ENCODE measurements at places on chromosomes 4 and X.

GRCh38 chr4:28488021-28488420 is 1627.4 kb downstream of the STIM2 start:
- no peak for DNase-seq

GRCh38 chrX:74119016-74119910 is 184.7 kb upstream of the ZCCHC13 start:
- DNase-seq: no peak

GRCh38 chr4:125582302-125582701 is 267.5 kb downstream of the FAT4 start:
- no peak for DNase-seq

- no peak for DNase-seq
These were observed 22.1 kb upstream of the TRIM60 start for GRCh38 chr4:165009493-165010227.

DNA sequence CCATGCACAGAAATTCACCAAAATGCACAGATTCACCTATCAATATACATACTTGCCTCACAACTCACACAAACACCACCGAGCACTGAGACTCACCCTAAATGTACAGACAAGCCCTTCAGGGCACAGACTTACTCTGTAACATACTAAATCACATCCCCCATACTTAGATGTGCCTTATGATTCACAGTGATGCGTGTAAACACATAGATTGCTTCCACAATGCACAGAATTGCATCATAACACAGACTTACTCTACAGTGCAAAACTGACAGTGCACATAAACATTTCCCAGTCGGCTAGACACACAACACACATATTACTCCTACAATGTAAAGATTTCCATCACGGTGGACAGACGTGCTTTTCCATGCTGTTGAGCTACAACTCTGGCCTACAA is 6.2 kb downstream of the LINC00632 start:
- DNase-seq: no peak

DNA sequence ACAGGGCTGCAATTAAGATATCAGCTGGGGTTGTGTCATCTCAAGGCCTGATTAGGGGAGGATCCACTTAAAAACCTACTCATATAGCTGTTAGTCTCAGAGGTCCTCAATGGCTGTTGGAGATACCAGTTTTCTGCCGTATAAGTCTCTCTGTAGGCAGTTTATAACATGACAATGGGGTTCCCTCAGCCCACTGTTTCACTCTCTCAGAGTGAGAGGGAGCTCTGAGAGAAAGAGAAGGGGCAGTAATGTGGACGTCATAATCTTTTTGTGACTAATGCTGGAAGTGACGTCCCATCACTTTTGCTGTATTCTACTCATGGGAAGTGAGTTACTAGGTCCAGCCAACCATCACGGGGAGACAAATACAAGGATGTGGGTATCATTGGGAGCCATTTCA is 70.3 kb downstream of the STIM2 start:
- no peak for DNase-seq

DNA sequence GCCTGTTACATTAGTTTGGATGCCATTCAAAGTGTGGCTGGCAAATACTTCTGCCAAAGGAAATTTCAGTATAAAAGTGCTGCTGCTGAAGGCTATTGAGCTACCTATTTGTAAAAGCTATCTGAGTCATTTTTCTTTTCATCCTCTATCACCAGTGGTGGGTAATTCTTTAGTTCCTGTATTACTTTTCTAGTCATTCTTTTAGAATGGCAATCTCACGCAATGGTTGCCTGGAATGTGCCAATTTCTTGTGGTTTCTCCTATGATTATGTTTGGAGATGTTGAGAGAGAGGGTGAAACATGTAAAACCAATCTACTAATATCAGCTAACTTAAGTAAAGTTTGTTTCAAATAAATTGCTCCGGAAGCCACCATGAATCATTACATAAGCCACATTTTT is 685.0 kb downstream of the RAPGEF2 start:
- no peak for DNase-seq

DNA sequence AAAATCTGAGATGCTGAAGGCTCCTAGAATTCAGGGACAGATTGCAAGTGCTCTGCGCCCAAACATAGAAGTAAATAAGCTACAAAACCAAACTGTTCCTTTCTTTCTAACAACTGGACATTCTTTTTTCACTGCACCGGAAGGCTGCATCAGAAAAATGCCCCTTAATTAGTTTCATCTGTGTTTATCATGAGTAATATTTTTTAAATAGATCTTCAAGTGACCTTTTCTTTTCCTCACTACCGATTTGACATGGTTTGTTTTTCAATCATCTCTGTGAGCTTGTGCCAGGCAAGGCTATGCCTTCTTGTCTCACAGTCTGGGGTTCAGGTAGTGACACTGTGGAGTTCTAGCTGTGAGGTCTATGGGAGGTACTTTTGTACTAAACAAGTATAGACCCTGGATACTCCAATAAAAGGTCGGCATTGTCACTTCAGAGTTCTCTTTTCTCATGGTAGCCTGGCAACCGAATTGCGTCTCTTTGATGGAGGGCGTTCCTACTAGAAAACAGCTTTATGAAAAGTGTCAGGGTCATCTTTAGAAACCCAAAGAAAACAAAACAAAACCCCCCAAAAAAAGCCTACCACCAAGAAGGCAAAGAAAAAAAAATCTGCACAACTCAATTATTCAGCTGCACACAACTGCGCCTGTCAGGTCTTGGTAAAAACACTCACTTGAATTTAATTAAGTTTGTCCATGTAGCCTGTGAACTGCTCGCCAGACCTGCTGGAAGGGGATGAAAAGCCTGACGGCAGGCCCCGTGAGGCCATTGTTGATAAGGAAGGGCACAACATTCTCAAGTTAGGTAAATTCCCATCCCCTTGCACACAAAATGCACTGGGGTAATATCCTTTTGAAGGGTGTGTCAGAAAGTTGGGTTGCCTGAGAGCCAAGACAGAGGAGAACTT is 22.8 kb upstream of the ADAMTS3 start:
- DNase-seq: no peak

- no peak for DNase-seq
These were observed 36.5 kb downstream of the THOC2 start for GRCh38 chrX:123696334-123696733.

DNA sequence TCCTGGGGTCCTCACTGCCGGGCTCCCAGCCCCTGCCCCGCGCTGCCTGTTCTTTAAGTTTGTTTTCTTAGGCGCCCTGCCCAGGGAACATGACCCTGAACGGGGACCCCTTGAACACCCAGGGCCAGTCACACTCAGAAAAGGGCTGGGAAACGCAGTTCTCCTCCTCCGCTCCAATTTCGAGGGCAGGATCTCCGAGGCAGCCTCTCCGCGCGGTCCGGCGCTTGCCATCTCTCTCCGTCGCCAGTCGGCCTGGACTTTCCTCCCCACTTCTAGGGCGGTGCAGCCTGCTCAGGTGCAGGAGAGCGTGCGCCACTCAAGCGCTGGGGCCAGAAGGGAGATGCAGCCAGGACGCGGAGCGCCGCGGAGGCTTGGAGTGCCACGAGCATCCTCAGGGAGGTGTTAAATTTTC is 9.9 kb downstream of the PRDM8 start:
- DNase-seq: no peak

GRCh38 chr4:3332498-3332897 is 39.7 kb downstream of the RGS12 start:
- DNase-seq: no peak

DNA sequence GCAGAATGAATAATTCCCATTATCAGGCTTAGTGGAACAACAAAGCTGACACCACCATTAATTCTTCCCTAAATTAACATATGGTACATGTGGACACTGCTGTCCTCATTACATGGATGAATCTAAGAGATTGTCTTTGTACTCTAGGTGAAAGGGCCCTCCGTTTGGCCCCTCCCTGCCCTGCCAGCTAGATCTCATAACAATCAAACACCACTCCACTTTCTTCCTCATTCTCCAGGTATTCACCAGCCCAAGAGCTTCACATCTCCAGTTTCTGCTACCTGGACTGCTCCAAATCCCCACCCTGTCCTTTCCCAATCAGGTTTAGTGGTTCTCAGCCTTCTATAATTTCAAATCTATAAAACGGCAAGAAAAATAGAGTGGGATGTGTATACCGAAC is 3.8 kb downstream of the HSD17B11 start:
- no peak for DNase-seq

DNA sequence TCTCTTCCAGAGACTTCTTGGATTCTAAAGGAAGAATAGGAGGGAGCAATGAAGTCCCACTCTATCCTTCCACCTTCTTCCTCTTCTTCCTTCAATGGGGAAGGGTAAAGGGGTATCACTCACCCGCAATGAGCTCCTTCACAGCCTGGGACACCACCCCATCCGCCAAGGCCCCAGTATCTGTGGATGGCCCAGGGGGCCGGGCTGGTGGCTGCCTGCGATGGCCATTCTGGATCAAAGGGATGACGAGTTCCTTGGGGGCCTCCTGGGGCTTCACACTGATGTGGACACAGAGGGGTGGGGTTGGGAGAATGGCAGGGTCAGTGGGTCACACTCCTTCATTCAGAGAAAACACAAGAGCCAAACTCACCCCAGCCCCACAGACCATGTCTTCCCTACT is 1.0 kb downstream of the GPKOW start:
- DNase-seq: no peak

- DNase-seq: no peak
These were observed 94.9 kb upstream of the MYOZ2 start for GRCh38 chr4:119040694-119041185.

GRCh38 chr4:172631832-172632231 is 536.8 kb upstream of the GALNT7 start:
- DNase-seq: no peak

DNA sequence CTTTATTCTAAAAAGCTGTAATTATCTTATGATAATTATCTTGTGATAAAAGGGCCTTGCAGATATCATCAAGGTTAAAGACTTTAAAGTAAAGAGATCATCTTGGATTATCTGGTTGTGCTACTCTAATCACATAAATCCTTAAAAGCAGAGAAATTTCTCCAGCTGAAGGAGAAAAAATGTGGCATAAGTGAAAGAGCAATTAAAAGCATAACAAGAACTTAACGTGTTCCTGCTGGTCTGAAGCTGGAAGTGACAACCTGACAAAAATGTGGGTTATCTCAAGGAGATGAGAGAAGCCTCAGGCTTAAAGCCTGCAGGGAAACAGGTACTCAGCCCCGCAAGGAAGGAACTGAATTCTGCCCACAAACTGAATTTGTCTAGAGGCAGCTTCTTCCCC is 449.1 kb upstream of the NDST4 start:
- no peak for DNase-seq

DNA sequence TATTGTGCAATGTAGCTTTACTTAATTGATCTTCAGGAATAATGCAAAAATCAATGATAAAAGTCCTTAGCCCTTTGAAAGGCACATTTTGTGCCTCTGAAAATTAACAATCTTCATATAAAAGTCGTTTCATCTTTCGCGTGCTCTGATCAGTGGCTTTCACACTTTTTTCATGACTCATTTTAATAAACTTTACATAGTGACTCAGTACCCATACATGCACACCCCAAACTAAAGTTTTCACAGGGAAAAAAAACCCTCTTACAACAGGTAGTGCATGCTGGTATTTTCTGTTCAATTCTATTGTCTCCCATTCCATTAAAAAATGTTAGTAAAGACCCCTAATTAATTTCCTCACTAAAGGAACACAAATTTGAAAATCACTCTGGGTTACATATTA is 21.5 kb downstream of the RWDD4 start:
- no peak for DNase-seq

DNA sequence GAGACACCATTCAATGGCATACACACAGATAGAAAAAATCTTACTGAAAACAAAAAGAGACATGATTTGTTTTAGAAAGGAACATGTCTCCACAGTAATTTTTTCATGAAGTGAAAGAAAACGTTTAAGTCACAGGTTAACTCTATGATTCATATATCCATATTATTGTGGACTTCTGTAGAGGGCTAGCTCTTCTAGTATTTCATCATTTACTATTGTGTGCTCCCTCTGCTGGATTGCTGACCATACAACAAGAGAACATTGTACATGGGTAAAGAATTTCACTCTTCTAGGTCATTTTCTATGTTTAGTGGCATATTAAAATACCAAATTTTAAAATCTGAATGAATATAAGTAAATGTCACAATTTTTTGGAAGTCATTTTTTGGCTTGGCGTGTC is 91.8 kb upstream of the POU3F4 start:
- DNase-seq: no peak

- no peak for DNase-seq
These were observed 974.9 kb downstream of the RPA4 start for GRCh38 chrX:97858592-97858991.

DNA sequence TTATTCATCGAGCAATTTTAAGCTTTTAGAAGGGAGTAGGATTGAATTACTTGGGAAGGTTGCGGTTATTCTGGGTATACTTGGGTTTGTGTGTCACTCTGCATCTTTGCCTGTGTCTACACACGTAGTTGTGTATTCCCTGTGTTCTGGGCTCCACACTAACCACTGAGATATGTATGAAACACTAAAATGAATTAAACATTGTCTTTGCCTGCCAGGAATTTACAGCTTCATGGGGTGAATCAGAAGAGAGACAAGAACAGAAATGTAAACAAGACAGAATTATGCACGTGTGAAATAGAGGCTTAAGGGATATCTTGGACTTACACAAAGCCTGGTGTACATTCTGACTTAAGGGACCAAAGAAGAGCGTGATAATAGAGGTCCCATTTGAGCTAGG is 228.5 kb downstream of the AFF2 start:
- no peak for DNase-seq

DNA sequence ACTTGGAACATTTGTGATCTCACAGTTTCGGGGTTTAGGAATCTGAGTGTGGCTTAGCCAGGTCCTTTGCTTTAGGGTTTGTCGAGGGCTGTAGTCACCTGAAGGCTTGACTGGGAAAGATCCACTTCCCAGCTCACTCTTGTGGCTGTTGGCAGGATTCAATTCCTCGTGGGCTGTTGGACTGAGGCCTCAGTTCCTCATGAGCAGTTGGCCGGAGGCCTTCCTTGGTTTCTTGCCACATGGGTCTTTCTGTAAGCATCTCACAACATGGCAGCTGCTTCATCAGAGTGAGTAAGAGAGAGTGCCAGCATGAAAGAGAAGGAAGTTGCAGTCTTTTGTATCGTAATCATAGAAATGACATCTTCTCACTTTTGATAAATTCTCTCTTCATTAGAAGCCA is 11.1 kb downstream of the TXLNG start:
- no peak for DNase-seq

- DNase-seq: no peak
These were observed 80.8 kb downstream of the ANKRD50 start for GRCh38 chr4:124631760-124632159.

GRCh38 chr4:101238706-101239105 is 108.6 kb downstream of the PPP3CA start:
- no peak for DNase-seq

GRCh38 chrX:53223955-53224859 is 800 bp downstream of the KDM5C start:
- DNase-seq: no peak

DNA sequence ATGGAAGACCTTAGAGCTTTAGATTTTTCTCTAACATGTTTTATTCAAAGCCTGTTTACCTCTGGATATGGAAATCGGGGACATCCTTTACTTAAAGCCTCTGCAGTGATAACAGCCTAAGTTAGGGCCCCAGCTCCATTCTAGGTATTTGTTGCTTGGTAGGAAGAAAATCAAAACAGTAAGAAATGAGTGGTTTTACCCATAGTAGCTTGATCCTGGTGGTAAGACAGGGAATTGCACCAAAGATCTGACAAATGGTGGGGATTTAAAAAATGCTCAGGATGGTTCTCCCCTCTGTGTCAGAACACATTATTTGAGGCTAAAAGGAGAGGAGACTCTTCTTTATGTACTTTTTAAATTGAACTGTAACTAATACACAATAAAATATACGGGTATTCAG is 52.4 kb downstream of the AFF2 start:
- DNase-seq: no peak

- no peak for DNase-seq
These were observed 87.1 kb downstream of the HDX start for GRCh38 chrX:84415140-84415539.

GRCh38 chrX:25156323-25156722 is 140.6 kb upstream of the ARX start:
- no peak for DNase-seq

Data from activated CD4-positive, CD25-positive, alpha-beta regulatory T cell treated with anti-CD3 and anti-CD28 coated beads, Interleukin-2, amount 50 U/mL, for 16 hours (primary cell).